GM19239 (cell line): ENCODE measurements at places on chromosomes 6 and 20.

GRCh38 chr6:8017276-8017701 lies 46.9 kb downstream of the BLOC1S5 start:
- no peak for DNase-seq

GRCh38 chr20:37123441-37123840 lies 27.6 kb upstream of the RBL1 start:
- DNase-seq, result no peak

DNA sequence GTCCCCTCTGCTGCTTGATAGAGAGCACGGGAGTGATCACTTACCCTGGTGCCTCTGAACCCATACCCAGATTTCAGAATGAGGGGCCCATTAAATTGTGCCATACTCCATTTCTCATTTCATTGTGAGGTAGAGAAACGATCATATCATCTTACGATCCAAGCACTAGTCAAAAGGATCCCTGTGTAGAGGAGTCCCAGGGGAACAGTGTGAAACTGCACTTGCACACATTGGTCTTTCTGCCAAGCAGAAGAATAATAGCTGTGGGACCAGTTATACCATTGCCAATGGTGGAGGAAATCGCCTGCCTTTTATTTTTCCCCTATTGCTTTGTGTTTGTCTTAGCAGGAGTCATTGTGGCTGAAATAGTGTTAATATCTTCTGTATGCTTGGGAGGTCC lies 161.9 kb downstream of the FARS2 start:
- DNase-seq, result no peak

DNA sequence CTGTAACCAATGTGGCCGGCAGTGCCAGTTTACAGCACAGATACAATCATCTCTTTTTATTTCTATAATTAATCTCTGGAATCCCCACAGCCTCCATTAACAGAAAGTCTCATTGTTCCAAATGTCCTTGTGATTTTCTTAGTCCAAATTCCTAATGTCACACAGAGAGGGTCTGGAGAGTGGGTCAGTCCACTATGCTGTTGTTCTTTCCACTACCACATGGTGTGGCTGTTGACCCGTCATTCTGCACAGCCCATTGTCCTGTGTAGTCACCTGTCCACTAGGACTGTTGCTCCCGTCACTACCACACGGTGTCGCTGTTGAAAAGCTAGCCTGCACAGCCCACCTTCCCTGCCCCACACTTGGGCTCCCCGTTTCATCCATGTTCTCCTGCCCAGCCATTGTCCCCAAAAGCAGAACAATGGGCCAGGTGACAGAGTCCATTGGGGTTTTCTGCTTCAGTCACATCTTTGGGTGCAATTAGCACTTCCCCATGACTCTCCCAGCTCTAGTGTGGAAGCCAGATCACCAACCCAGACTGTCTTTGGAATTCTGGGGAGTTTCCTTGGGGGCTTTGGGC lies 8.6 kb upstream of the LBP start:
- no peak for DNase-seq

- DNase-seq, result no peak
Measured at GRCh38 chr6:136371959-136372358, 82.3 kb upstream of the BCLAF1 start.

- DNase-seq, result no peak
Measured at GRCh38 chr6:108650781-108651180, 90.1 kb downstream of the FOXO3 start.

DNA sequence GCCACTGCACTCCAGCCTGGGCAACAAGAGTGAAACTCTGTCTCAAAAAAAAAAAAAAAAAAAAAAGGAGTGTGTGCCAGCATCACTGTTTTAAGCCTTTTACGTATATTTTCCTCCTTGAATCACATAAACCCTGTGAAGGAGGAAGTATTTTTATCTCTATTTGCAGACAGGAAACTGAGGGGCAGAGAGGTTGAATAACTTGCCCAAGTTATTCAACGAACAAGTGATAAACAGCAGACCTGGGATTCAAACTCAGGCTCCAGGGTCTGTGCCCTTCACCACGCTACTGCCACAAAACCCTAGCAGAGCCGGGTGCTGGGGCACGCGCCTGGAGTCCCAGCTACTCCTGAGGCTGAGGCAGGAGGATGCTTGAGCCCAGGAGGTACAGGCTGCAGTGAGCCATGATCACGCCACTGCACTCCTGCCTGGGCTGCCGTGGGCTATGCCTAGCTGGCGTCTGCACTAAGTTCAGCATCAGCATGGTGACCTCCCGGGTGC lies 9.4 kb upstream of the AVP start:
- no peak for DNase-seq

GRCh38 chr6:168013250-168013915 lies 15.9 kb downstream of the KIF25 start:
- no peak for DNase-seq

- no peak for DNase-seq
Measured at GRCh38 chr6:145015739-145016558, 719.4 kb downstream of the EPM2A start.

- no peak for DNase-seq
Measured at GRCh38 chr6:15485936-15486335, 176.9 kb downstream of the DTNBP1 start.

- no peak for DNase-seq
Measured at GRCh38 chr6:20907486-20908071, 373.3 kb downstream of the CDKAL1 start.

GRCh38 chr20:21100578-21101452 lies 5.3 kb downstream of the LINC00237 start:
- no peak for DNase-seq

GRCh38 chr6:148564494-148565035 lies 182.3 kb upstream of the UST start:
- no peak for DNase-seq

DNA sequence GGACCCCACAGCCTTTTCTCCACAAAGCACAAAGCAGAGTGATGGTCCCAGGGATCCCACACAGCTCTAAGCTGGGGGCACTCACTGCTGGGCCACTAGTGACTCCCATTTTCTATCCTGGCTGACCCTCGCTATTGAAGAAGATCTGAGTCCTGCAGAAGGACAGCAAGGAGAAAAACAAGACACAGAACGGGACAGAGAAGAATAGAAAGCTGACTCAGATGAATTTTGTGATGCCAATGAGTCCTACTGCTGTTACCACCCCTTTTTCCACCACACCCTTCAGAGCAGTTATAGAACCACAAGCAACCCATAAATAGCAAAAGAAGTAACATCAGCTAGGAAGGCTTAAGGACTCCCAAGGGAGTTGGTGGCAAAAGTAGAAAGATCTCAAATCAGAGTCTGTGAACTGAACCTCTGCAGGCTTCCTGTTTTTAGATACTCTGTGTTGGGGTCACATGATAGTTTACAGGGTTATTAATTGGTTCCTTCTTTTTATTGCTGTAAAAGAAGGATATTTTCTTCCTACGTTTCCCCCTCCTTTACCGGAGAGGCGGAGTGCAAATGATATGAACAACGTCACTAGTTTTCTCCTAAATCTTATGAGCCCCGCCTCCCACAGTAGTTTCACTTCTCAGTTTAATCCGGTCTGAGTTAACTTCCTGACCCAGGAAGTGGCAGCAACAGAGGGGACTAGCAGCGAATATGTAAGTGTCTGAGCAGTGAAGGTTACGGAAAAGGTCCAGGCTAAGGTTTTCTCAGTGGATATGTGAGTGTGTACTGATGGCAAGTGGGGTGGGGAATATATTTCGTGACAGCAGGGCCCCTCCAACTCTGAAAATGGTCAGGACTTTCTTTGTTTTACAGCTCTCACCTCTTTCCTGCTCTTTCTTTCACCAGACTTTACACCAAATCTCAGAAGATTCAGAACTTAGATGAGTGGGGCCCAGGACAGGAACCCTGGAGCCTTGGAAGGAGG lies at the start of gene TRIM38:
Gene TRIM38, plus strand, starts transcription at position 654 of the 979 bp plus-strand sequence. CDS start 3,721 bp downstream, outside the sequence.
- peak; percentile 47 for DNase-seq

DNA sequence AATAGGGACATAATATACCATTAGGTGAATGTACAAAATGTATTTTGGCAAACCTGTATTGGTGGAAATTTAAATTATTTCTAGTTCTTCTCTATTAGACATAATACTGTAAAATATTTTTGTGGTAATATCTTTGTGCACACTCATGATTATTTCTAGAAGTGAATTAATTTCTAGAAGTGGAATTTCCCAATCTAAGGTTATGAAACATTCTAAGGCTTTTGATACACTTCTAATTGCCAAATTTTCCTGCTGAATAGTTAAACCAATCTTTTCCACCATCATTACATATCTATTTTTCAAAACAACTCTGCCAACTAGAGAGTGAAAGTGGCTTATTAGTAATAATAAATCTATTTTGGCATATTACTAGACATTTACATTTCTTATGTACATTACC lies 1.8 kb upstream of the CCND3 start:
- DNase-seq, result no peak

DNA sequence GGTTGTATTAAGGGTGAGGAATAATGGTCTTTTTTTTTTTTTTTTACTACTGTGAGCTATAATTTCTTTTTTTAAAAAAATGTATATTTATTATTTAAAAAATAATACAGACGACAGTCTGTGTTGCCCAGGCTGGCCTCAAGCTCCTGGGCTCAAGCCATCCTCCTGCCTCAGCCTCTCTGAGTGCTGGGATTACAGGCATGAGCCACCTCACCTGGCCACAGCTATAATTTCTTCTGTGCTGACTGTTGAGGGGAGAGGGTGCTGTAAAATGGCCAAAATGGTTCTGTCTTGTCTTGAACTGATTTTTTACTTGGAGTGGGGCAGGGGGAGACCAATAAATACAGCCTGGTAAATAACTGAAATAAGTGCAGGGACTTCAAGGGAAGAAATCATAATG lies 3.6 kb downstream of the SRSF3 start:
- DNase-seq, result no peak

GRCh38 chr20:4681991-4682401 lies 39.7 kb upstream of the PRND start:
- DNase-seq, result no peak

DNA sequence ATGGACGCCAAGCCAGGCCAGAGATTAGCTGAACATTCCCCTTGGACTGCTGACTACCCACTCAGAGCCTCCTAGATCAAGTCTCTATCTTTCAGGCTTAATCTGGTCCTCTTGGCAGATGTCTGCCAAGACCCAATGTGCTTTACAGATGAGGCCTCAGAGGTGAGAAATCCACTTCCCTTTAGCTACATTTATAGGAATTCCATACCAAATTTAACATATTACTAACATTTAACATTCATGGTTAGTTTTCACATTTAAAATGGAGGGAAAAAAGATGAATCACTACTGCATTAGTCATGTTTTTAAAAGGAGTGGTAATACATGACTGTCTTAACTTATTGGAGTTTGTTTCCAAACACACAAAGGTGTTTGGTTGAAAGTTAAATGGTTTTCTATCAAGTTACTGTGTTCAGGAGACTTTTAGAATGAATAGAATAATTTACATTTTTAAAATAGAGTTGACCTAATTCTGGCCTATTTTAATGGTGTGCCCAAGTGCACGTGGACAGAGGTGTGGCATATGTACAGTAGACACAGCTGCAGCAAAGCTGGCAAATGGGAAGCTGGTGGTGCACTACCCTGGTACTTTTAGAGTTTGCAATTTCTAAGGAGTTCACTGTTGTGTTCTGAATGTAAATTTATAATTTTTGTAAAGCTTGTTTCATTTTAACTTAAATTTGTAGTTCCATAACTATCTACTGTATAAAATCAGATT lies 41.9 kb upstream of the CALHM6 start:
- DNase-seq, result no peak

DNA sequence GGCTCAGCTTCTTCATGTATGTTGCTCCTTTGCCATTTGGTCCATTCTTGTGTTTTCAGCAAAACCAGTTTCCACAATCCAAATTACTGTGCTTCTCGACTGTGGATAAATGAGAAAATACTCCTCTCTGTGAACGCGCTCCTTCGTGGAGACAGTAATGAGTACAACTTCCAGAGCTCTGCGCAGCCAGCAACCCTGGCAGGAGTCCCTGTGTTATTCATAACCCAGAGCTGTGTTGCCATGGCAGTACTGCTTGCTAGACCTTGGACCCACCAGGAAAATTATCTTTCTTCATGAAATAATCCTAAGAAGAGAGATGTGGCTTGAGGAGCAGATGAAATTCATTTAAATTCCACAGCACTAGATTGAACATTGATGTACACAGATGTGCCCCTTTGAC lies 73.7 kb downstream of the SLC22A3 start:
- no peak for DNase-seq

GRCh38 chr6:105651969-105652368 lies 249.1 kb upstream of the PREP start:
- no peak for DNase-seq

GRCh38 chr6:116405652-116406356 lies 35.1 kb downstream of the DSE start:
- no peak for DNase-seq

DNA sequence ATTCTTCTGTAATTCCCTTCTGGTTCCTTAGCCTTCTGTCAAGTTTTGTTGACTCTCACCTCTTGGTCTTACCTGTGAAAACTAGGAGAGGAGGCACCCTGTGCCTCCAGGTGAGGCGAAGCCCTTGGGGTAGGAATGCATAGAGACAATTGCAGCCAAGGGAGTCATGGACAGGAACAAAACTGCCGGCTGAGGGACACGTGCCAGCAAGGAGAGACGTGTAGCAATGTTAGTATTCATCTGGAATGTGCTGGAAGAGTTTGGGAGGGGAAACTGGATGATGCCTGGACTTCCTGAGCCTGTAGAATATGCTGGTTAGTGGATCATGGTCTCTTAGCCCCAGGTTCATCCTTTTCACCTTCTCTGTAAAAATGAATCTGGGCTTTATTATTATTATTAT lies 3.9 kb upstream of the TIAM2 start:
- no peak for DNase-seq

GRCh38 chr20:20014659-20015058 lies 2.5 kb upstream of the NAA20 start:
- DNase-seq, result no peak

- no peak for DNase-seq
Measured at GRCh38 chr6:36443471-36444428, 950 bp downstream of the KCTD20 start.

- DNase-seq, result no peak
Measured at GRCh38 chr6:111430605-111431376, 52.2 kb downstream of the REV3L start.

DNA sequence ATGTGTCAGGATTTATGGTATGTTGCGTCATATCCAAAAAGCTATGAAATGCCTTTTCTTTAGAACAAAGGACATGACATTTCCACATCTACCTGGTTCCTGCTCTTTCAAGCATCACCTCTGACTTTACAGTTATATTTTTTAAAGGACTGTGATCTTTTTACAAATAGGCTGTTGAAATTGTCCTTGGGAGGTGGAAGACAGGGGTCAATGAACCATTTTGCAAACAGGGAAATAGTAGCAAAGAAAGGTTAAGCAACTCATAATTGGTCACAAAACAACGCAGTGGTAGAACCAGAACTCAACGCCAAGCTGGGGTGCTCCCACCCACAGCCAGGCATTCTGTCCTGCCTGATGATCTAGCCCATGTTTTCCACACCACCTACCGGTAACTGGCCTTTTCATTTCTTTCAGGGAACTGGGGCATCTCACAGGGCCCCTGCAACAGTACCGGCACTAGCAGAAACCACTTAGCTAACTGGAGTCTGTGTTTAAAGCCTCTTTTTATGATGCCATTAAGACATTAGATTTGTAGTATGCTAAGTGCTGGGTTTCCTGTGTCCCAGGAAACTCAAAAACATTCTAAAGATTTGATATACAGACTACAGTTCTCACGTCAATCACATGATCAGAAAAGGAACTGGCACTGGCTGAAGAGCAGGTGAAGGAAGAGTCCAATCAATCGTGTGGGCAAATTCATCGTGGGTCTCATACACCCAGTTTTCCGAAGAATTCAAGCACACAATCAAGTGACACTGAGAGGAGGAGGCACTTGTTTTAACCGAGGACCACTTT lies 13.9 kb downstream of the ZNF217 start:
- DNase-seq, result no peak
